ENCODE measurements at places on chromosomes 3 and 15.

DNA sequence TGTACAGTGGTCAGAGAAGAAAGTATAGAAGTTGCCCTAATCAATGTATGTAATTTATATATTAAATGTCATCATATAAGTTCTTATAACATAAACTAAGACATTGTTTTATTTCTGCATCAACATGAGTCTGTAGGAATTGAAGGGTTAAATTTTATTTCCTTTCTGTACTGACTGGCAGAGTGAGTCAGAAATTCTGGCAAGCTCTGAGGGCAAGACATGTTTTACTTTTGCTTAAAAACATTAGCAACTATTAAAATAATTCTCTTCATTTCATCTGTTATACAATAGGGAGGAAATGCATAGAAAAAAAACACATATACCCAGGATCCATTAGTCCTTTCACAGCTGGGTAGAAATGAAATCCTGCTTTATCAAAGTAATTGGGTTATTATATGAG is 171.4 kb upstream of the ALCAM start:
- DNase-seq = no peak

DNA sequence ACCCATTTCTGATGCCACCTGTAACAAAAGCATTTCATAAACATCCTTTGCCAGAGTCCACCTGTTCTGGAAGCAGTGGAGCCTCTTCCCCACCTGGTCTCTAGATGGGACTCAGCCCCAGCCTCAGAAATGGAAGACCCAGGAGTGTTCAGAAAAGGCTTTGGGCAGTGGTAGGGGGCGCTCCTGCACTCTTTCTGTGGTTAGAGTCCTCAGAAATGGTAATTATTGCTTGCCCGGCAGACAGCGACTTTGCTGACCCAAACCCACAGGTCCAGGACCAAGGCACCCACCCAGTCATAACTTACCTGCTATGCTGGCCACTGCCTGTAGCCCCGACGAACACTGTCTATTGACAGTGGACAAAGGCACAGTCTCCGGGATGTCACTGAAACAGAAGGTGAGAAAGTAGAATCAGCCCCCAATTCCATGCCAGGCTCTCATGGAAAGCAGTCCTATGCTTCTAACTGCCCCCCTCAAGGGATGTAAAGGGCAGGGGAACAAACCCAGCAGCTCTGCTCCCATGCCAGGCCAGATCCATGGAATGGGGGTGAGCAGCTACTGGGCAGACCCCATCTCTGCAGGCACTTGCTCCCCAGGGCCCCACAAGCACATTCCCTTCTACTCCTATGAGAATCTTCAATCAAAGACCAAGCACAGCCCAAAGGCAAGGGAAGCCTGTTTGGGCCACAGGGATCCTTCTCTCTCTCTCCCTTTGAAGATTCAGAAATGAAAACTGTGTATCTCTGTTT is 5.1 kb downstream of the ACAA1 start:
- DNase-seq = no peak

GRCh38 chr15:67062369-67062985 is 2.9 kb upstream of the SMAD3 start:
- DNase-seq = no peak

GRCh38 chr3:79369306-79369705 is 398.5 kb downstream of the ROBO1 start:
- DNase-seq = no peak

DNA sequence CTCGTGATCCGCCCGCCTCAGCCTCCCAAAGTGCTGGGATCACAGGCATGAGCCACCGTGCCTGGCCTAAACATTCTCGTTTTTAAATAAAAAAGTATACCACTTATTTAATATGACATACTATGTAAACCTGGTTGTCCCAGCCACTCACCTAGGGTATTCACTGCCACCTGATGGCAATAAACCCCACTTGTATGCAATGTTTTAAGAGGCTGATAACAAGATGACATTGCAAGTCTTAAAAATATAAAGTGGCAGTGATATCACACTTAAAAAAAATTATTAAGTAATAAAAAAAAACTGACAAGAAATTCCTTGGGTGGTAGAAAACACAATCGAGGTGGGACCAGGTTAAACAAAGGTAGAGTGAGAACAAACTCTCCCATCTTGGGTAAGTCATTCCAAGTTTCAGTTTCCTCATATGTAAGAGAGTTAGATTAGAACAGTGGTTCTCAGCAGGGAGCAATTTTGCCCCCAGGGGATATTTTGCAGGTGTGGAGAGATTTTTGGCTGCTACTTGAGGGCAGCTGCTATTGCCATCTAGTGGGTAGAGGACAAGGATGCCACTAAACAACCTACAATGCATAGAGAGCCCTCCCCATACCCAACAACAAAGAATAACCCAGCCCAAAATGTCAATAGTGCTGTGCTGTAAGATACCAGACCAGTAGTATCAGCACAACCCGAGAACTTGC is 14.5 kb downstream of the ARF4 start:
- no peak for DNase-seq

GRCh38 chr3:137285924-137286323 is 328.1 kb downstream of the IL20RB start:
- no peak for DNase-seq

DNA sequence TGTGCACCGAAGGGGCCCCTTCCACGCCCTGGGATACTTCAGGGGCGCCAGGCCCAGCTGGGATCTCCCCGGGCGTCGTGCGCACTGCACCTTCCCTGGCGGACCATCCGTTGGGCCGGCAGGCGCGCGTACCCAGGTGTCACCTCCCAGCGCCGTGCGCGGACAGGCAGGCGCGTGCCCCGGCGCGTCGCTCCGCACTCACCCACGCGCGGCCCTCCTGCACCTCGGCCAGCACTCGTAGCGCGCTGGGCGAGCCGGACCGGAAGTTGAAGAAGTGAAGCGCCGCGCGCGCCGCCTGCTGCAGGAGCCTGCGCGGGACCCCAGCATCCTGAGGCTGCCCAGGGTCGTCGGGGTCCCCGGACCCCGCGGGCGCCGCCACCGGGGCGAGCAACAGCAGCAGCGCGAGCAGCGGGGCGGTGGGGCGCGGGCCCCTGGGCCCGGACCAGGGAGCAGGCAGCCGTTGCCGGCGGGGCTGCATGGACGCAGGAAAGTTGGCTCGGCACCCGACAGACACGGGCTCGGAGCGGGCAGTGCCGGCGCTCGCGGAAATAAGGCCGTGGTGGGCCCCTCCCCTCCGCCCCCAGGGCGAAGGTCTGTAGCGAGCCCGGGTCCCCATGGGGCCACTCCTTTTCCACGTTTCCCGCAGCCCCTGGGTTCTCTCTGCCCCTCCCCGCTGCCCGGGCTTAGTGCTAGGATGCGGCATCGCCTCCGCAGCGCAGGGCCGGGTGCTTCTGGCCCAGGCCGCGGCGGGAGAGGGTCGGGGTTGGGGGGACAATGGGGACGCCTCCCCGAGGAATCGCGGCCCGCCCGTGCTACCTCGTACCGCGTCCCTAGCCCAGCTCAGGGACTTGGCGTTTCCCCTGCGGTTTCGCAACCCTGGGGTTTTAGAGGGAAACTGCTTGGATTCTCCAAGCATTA is at the start of gene RARRES1:
RARRES1 (minus strand) TSS at position 520 of the 918 bp plus-strand sequence; CDS start at position 478, 42 bp downstream.
- DNase-seq = no peak

DNA sequence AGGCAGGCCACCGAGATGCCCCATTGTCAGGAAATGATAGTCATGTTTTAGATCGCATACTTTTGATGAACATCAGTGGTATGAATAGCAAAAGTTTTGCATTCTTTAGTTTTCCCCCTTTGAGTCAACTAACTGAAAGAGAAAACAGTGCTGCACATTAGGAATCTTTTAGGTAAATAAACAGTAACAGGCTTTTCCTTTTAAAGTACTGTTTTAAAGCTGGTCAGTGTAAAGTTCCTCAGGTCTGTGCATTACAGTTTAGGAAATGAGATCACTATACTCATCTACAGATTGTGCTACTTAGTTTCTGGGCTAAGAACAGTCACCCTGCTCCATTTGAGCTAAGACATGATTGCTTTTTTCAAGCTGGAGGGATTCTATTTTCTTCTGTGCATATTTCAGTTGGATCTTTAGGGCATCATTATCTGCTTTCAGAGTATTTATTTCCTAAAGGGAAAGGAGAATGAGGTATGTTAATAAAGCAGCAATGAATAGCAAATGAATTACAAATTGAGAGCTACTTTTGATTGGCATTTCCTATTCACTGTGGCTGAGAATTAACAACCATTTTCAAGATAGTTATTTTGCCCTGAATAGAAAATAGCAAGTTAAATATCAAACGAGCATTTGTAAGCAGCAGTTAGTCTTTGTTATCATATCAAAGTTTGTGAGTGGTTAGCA is 36.5 kb downstream of the FAM98B start:
- no peak for DNase-seq

DNA sequence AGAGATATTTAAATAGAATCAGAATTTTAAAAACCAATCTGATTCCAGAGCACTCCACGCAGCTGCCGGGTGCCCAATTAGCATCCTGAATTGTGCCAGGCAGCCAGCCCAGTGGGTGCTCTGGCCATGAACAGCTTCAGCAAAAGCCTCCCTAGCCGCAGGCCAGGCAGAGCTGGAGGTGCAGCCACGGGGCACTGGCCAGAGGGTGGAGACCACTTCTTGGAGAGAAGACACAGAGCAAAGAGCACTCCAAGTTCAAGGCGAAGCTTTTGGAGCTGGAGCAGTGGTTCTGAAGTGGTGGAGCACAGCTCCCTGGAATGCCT is 475.6 kb upstream of the PROK2 start:
- DNase-seq = no peak

DNA sequence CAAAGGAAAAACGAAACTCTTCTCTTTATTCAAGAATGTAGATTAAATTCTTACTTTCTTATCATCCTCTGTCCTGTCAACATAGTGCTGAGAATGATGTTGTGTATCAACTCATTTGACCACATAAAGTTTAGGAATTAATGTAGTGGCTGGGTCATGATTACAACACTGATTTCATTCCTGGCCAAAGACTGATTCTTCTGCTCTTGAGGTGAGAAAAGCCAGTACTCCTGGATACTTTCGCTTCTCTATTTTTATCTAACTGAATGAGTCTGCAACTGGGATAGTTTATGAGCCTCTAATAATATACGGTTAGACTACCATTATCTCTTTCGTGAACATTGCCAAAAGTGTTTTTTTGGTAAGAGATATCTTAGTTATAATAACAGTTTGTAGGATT is 173.0 kb downstream of the LPP start:
- no peak for DNase-seq

GRCh38 chr3:21877214-21877754 is 126.3 kb upstream of the ZNF385D start:
- no peak for DNase-seq

DNA sequence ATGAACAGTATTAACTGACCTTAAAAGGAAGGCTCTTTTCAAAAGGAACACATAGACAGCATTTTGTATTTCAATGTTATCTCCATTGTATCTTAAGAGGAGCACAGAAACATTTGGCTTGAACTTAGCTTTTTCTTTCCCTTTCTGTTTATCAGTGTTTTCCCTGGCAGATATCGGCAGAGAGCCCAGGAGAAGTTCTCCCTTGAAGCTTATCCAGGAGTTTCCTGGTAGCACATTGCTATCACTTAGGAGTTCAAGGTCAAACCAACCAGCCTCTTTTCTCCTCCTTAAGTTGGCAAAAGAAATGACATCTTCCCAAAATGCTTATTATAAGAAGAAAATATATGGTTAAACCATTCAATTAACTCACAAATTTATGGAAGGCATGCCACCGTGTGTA is 344.6 kb upstream of the UBE2E2 start:
- peak; percentile 8 for DNase-seq

DNA sequence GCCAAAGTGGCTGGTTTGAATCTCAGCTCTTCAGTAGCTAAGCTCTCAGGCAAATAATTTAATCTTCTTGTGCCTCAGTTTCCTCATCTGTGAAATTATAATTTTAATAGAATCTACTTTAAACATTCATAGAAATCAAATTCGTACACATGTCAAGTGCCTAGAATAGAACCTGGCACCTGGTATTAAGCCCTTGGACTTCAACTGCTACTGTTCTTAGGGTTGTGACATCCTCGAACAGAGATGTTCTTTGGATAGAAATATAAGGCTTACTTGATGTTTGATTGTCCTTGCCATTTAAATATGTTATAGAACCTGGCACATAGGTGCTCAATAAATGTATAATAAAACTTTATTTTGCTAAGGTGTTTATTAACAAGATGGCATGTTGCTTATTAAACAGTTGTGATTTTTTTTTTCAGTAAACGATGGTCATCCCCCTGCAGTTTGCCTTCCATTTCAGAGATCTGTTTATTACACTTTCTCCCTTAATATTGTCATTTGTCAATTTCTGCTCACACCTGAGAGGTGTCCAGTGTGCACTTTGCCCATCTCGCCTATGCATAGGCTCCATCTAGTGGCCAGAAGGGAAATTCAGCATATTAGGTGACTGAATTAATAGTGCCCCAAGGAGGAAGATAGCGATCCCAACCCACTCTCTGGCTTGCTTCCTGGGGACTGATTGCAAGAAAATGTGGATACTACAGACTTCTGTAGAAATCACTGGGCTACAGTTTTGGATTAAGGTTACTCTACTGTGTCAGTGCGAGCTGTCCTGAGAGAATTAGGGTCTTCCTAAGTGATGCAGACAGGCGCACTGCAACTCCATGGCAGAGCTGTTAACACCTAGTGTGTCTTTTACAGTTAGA is 10.7 kb downstream of the IGF1R start:
- peak; percentile 68 for DNase-seq

GRCh38 chr3:124780761-124781475 is 50.7 kb downstream of the UMPS start:
- DNase-seq = peak; percentile 93

- no peak for DNase-seq
These were observed 2.7 kb upstream of the SERF2 start for GRCh38 chr15:43789409-43789808.

- DNase-seq = peak; percentile 55
These were observed 48.6 kb downstream of the SLC12A8 start for GRCh38 chr3:125163739-125164601.

GRCh38 chr3:126356373-126357264 is 589 bp downstream of the KLF15 start:
- DNase-seq = no peak

- no peak for DNase-seq
These were observed 86.2 kb upstream of the CMSS1 start for GRCh38 chr3:99731499-99731898.

GRCh38 chr3:55617385-55617784 is 130.3 kb upstream of the WNT5A start:
- DNase-seq = no peak

DNA sequence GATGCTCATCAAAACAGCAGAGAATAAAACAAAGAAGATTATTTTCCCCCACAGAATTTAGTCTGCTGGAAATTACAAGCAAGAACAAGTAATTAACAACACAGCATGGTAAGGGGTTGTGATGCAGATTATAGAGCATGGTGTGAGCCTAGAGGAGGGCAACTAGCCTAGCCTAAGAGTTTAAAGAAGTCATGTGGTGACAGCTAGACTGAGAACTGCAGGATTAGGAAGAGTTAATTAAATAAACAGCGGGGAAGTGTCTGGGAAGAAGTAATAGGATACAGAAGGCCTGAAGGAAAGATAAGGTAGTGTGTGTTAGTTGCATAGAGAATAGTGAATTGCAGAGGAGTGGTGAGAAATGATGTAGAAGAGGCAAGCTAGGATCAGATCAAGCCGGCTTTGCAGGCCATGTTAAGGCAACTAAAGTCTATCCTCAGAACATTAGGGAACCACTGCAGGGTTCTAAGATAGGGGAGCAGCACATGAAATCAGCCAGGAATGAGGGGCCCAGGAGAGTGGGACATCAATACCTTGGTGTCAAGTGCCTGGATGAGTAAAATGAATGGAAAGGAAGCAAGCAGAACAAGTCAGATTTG is 11.9 kb upstream of the PKM start:
- DNase-seq = no peak

GRCh38 chr15:72358650-72359171 is 17.1 kb downstream of the HEXA start:
- DNase-seq = no peak

Measured in pons (tissue), 1 donor.